Upper lobe of left lung (tissue), 6 donors: ENCODE measurements at places on chromosomes 11 and 22. TPM values are rescaled to one million over a fixed set of nuclear protein-coding genes. Genes with fewer than 3 reads are reported as not detected.

DNA sequence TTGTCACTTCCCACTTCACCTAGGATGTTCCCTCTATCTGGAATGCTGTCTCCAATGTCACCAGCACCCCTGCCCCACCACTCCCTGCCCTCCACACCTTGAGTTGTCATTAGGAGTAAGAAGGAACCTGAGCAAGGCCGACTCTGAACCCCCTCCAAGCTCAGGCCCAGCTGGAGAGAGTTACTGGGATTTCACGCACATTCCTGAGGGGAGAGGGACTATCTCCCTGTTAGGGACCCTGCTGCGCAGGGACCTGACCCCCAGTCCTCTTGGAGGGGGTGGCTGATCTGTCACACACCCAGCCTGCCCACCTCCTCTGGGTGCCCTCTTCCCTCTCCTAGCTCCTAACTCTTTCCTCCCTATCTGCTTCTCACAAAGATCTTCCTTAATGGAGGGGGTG, 81.7 kb downstream of the NECTIN1 start:
- DNase-seq = no peak

DNA sequence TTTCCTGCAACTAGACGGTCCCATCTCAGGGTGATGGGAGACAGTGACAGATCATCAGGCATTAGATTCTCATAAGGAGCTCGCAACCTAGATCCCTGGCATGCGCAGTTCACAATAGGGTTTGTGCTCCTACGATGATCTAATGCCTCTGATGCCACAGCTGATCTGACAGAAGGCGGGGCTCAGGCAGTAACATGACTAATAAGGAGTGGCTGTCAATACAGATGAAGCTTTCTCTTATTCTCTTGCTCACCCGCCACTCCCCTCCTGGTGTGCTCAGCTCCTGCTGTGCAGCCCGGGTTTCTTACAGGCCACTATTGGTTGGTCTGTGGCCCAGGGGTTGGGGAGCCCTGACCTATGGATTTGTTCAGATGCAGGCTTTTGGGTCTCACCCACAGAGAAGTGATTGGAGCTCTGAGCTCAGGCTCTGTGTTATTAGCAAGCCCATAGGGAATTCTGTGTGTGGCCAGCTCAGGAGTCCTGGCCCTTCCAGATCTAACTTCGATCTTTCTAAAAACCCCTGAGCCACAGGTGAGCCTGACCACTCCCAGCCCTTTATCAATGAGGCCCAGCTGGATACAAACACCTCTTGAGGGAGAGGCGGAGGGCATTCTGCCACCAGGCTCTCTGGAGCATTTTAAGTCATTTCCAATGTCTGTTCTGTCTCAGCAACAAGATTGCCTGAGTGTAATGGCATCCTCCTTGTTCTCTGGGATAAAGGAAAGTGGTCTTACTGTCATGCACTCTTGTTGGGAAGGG, 351.8 kb downstream of the BUD13 start:
- DNase-seq = no peak

DNA sequence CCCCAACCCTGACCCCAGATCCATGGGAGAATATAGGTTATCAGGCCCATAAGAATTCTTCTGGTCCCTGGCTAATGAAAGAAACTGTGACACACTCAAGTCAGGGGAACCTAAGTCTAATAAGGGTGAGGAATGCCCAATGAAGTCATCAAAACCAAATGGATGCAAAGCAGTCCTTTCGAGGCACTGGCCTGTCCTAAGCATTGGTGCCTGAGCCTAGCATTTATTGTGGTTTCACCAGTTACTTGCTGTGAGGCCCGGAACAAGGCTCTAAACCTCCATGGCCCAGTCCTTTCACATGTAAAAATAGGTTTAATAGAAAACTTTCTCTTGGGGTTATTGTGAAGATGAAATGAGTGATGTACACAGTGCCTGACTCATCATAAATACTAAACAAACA, 712.6 kb downstream of the DLG2 start:
- no peak for DNase-seq

DNA sequence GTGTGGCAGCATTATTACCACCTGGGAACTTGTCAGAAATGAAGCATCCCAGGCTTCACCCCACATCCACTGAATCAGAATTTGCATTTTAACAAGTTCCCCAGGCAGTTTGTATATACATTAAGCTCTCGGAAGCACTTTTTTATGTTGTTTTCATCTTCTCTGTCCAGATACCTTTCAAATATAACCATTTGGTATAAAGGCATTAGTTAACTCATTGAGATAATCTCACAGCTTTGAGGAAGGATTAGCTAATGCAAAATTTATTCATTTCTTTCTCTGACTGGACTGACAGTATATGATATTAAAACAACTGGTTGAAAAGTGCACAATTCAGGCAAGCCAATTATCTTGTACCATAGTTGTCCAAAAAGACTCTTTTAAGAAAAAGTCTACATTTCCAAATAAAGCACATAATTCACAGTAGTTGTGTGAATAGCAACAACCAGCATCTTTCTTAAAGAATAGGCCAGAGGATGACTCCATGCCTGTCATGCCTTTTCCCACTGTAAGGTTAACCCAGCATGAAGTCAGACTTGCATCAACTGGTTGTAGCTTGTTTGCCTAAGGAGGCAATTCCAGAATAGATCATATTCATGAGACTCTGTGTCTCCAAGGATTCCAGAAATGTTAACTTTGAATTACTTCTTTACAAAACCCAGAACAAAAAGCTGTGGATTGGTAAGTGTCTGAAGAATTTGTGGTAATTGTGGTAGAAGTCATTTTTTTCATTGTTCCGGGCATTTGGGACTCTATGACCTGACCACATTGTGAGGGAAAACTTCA, 254.3 kb upstream of the SESN3 start:
- no peak for DNase-seq

DNA sequence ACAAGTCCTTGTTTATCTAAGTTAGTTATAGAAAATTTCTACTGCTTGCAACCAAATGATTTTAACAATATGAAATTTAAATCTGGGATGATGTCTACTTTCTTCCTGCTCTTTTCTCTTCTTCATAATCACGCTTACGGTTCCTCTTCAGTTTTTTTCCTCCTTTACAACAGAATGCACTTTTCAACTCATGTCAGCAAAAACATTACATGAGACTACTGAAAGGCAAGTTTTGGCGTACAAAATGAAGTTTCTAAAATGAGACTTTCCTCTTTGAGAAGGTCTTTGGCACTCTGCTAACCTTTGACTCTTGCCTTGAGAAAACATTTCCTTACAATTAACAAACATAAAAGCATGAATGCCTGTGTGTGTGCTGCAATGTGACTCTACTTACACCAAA, 23.3 kb downstream of the TMEM123 start:
- DNase-seq = no peak

GRCh38 chr22:36902143-36902926, 11.1 kb upstream of the CSF2RB start:
- DNase-seq = no peak

DNA sequence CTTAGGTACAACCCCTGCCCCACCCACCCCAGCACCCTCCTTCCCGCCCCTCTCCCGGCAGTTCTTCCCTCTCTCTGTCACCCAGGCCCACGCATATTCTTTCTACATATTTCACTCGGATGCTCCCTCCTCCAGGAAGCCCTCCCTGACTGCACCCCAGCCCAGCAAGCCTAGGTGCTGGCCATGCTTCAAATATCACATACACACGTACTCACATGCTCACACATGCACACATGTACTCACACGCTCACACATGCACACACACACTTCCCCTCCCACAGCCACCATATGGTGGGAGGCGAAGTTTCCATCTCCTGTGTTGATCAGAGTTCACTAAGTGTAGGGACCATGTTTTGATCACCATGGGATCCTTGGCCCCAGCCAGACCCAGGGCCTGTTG, 90.4 kb downstream of the WNT7B start:
- no peak for DNase-seq

- no peak for DNase-seq
Observed at GRCh38 chr11:8694137-8694536, 11.5 kb downstream of the RPL27A start.

DNA sequence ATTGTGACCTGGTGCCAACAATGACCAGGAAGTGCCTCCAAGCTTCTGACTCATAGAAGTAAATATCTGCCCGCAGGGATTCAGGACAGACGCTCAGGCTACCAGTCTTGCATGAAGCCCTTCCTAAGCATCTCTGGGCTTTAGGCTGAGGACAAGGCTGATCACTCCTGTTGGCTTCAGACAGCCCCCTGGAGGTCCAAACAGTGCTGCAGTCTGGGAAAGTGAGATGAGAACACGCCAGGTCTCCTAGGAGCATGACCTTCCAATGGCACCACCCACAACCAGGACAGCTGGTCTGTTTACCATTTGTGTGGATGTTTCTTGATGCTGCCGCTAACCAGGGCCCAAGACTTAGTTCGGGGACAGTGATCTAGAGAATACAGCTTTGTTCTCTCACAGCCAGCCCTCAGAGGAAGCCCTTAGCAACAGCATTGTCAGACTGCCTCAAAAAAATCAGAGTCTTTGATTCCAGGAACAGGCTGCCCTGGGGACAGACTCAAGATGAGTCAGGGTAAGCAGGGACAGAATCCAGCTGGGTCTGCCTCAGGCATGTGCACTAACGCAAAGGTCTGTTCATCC, 111.2 kb downstream of the ZNF280B start:
- DNase-seq = no peak

- DNase-seq = peak; percentile 56
Observed at GRCh38 chr11:61834278-61835048, 6.4 kb downstream of the FADS2 start.

GRCh38 chr11:82858556-82859091, 41.6 kb downstream of the PRCP start:
- no peak for DNase-seq

DNA sequence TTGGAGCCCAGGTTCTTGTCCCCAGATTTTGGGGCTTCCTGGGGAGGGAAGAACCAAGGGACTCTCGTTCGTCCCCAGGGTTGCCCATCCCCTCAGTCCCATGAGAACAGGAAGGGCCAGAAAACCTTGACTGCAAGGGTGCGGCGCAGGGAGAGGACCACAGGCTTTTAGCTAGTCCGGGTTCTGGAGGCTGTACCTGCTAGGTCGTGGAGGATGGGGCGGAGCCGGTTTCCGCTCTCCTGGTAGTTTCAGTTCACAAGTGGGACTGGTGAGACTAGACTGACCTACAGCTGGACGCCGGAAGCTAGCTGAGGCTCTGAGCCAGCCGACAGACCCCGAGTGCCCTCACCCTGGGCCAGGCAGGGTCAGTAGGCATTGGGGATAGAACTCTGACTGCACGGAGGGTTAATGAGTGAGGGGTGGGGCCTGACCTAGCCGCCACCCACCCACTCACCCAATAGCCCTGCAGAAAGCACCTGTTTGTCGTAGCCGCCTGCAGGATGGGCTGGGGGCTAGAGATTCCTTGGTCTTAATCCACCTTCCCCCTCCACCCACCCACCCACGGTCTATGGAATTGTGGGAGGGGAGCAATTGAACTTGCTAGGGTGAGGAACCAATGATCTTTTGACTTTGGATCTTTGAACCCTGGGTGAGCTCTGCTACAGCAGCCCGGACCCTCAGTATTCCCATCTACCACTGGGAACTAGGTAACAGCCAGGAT, 1.5 kb downstream of the MAFF start:
- DNase-seq = no peak

- DNase-seq = no peak
Observed at GRCh38 chr22:29342177-29342576, 26.7 kb upstream of the RASL10A start.

DNA sequence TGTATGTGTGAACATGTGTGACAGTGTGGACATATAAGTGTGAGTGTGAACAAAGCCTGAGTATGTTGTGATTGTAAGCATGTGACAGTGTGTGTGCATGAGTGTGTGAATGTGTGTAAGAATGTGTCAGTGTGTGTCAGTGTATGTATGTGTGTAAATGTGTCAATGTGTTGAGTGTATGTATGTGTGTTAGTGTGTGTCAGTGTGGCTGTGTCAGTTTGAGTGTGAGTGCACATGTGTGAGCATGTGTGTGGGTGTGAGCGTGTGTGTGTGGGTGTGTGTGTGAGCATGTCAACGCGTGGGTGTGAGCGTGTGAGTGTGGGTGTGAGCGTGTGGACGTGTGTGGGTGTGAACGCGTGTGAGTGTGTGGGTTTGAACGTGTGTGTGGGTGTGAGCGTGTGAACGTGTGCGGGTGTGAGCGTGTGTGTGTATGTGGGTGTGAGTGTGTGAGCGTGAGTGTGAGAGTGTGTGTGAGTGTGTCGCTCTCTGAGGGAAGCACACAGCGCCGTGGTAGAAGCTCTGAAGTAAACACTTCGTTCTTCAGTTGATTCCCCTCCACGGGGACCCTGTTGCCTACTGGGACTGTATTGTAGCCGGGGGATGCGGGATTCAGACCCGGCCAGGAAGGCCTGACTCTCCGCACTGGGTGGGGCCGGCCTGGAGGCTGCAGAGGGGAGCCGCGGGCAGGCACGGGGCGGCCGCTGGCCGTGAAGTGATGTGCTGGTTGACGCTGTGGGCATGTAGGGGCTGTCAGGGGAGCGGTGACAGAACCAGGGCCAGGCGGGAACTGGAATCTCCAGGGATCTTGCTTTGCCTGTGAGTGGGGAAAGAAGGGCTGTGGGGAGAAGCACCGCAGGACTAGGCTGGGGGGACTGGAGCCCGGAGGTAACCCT, 21.1 kb downstream of the RPS6KA4 start:
- DNase-seq = no peak

GRCh38 chr11:36578458-36578857, 10.7 kb downstream of the RAG1 start:
- no peak for DNase-seq

GRCh38 chr11:59418156-59418555, 8.1 kb downstream of the OR5A2 start:
- no peak for DNase-seq

DNA sequence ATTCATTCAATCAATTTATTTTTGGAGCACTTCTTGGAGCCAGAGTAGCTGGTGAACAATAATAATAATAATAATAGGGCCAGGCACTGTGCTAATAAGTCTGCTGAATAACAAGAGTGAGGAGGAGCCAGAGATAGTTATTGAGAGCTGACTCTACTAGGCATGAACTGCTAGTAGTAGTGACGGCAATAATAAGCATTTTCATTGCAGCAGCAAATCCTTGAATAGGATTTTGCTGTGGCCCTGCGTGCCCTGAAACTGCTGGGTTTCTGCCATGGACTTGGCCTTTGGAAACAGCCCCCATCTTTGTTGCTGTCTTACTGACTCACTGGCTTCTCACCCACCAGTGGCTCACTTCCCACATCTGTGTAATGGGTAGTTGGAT, 545.9 kb downstream of the MIAT start:
- DNase-seq = no peak

- DNase-seq = no peak
Observed at GRCh38 chr11:133386262-133386661, 146.0 kb downstream of the OPCML start.

C11orf86 gene
- not detected for total RNA-seq

APOA1 gene
- 36.0 TPM for total RNA-seq

OR8D1 gene
- total RNA-seq = not detected

UBQLN3 gene
- total RNA-seq = 0.29 TPM

CECR2 gene
- 9.2 TPM for total RNA-seq

OR5P2 gene
- total RNA-seq = 7.6 TPM

OR5AS1 gene
- not detected for total RNA-seq

FOLR3 gene
- total RNA-seq = 1.4 TPM

GLB1L2 gene
- total RNA-seq = 11.6 TPM

CD3G gene
- total RNA-seq = 1.9 TPM

POU2AF2 gene
- not detected for total RNA-seq

P4HA3 gene
- total RNA-seq = 0.97 TPM
